RPMI8226 (cell line): ENCODE measurements at places on chromosomes 6 and 20.

DNA sequence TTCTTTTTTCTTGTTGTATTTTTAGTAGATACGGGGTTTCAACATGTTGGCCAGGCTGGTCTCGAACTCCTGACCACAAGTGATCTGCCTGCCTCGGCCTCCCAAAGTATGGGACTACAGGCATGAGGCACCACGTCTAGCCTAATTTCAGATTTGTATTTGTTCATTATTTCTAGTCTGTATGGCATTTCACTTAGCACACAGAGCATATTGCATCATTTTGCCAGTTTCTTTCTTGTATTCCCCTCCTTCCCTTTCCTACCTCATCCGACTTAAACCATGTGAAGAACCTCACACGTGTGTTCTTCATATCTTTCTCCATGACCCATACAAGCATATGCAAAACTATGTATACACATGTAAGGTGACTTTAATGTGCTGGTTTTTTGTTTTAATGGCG lies 470.0 kb downstream of the CBLN4 start:
- DNase-seq: no peak

GRCh38 chr20:59788196-59788735 lies 145.2 kb downstream of the SYCP2 start:
- DNase-seq: no peak

GRCh38 chr6:72739368-72739779 lies 117.5 kb downstream of the KCNQ5 start:
- DNase-seq: no peak

- DNase-seq: no peak
Observed at GRCh38 chr6:160509610-160510009, 154.5 kb downstream of the LPA start.

DNA sequence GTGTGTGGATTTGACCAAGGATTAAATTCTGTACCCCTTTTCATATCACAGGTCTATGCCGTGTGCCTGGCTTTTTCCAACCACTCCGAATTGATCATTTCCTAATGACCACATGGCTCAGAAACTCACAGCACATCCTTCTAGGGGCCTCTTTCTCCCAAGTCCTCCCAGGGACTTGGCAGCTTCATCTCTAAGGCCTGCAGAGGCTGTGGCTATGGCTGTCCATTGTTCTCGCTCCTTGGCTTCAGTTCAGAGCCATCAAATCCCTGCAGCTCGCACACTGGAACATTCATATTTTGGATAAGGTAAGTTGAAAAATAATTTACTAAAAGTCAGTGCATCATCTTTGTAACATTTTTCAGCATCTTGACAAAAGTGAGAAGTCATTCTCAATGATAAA lies 497.2 kb upstream of the CDH4 start:
- no peak for DNase-seq

DNA sequence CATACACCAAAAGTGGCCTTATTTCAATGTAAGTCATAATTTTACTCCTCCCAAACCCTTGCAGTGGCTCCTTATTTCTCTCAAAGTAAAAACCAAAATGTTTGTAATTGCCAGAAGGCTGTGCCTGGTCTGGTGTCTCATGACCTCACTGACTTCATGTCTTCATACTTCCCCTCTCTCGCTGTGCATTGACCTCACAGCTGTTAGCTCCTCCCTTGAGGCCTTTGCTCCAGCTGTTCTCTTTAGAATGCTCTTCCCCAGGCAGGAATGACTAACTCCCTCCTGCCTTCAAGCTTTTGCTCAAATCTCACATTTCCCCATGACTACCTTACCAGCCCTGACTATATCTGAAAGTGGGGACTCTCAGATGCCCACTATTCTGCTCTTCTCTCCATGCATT lies 83.3 kb downstream of the MTFR2 start:
- DNase-seq: no peak

- no peak for DNase-seq
Observed at GRCh38 chr20:7500231-7500663, 440.0 kb downstream of the HAO1 start.

DNA sequence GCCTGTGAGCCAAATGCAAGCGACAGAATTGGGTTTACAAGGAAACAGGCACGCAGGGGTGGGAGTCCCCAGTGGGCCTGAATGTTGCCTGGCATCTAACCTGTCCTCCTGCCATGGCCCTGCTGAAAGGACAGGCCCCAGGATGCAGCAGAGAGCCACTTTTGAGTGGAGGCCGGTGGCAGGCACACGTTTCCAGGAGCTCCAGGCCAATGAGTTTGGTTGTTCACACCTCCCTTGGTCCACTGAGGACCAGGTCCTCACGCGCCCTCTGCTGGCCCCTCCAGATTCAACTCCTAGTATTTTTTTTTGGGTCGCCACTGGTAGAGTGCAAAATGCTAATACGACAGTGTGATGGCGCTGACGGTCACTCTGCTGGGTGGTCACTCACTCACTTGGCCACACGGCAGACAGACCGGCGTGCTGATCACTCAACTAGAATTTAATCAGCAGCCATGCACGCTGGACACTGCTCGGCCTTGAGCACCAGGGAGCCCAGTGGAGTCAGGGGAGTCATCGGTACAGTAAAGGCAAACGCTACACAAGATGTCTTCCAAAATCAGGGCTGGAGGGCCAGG lies 81.7 kb upstream of the NFATC2 start:
- peak; percentile 68 for DNase-seq

- no peak for DNase-seq
Observed at GRCh38 chr6:130655586-130655985, 171.6 kb upstream of the SMLR1 start.

GRCh38 chr6:170097505-170098427 lies 193.1 kb downstream of the DLL1 start:
- DNase-seq: no peak

GRCh38 chr20:11080010-11080409 lies 406.2 kb upstream of the JAG1 start:
- DNase-seq: no peak

DNA sequence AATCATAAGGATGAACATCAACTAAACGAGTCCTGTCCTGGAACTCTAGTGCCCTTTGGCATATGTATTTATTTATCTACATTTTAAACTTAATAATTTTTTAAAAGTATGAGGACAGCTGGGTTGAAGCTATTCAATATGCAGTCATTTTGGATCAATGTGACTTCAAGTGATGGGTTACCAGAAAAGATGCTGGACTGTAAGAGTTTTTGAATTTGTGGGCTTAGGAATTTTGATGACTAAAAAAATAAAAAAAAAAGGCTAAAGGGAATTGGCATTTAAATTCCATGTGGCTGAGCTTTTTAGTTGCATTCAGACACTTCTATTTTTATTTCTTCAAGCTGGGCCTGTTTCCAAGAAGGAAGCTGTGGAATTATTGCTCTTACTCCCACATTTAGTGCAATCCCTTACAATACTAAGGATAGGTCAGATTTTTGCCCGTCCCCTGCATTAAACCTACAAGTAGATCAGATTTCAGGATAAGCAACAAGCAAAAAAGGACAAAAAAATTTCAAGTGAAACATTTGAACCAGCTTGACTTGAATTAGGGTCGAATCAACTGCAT lies 704.2 kb upstream of the CITED2 start:
- DNase-seq: no peak

- no peak for DNase-seq
Observed at GRCh38 chr6:64334636-64335035, 699.0 kb downstream of the PHF3 start.

DNA sequence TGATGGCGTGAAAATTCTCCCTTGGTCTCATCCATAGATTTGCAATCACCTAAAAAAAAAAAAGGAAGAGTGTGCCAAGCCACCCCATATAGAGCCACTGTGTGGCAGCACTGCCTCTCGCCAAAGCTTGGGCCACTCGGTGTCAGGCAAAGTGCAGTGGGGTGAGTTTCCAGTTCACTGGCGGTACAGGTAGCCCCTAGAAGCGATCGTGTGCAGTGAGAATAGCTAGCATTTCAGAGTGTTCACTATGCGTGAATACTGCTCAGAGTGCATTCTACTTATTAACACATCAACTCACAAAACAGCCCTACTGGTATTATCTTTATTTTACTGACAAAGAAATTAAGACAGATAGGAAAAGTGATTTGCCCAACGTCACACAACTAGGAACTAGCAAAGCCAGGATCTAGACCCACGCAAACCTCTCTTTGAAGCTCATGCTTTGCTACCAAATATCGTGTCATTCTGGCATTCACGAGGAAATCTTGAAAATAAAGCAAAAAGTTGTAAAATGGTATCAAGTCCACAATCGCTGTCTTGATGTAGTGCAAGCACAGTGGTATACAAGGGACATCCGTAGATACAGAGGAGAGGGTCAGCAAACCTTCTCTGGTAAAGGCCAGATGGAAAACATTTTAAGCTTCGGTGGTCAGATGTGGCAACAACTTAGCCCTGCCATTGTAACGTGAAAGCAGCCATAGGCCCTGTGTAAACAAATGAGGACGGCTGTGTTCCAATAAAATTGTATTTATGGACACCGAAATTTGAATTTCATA lies 10.4 kb upstream of the GCNT2 start:
- peak; percentile 70 for DNase-seq

DNA sequence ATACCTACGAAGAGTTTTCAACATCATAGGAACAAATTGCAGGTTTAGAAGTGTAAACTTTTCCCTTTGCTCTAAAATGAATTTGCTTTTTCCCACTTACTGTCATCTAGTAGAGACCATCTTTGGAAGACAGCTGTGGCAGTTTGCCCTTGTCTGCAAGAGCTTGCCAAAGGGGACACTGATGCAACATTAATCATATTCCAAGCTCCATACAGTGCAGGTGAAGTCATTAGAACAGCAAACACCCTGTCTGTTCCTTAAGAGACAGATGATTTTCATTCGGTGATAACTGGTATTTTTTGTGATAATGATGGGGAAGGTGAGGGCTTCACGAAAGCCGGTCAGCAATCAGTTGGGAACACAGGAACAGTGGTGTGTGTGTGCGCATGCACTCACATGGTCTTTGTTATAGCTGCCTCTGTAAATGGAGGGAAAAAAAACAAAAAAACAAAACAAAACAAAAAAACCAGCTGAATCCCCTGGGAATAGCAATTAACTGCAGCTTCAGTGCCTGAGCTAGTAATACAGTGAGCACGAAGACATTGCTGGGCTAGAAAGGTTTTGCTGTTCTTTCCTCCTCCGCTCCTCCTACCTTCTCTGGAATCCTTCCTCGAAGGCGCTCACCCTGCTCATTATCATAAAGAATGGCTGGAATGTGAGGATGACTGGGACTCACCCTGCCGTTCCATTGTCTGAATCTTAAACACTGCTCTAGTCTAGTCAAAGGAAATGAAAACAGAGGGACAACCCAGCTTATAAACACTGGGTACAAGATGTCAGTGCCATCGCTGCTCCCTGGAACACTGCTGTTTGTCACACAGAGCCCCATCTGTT lies 35.2 kb upstream of the KIF13A start:
- DNase-seq: no peak

DNA sequence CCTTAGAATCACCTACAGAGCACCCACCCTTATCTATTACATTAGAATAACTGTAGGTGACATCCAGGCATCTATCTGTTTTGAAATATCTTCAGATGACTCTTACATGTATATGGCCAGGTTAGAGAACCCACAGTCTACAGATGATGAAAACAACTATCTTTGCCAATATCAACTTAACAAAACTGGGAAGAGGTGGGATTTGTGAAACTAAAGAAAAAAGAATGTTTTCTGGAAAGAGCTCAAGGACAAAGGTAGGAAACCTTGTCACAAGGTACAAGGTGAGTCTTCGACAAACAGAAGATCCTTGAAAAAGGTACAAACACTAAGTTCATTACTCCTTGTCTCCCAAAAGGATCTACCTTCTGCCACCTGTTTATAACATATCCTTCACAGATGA lies 47.0 kb upstream of the DST start:
- DNase-seq: no peak

GRCh38 chr20:42714298-42715141 lies 475.2 kb downstream of the PTPRT start:
- DNase-seq: peak; percentile 74

GRCh38 chr6:93423542-93423941 lies 4.2 kb upstream of the EPHA7 start:
- peak; percentile 52 for DNase-seq

DNA sequence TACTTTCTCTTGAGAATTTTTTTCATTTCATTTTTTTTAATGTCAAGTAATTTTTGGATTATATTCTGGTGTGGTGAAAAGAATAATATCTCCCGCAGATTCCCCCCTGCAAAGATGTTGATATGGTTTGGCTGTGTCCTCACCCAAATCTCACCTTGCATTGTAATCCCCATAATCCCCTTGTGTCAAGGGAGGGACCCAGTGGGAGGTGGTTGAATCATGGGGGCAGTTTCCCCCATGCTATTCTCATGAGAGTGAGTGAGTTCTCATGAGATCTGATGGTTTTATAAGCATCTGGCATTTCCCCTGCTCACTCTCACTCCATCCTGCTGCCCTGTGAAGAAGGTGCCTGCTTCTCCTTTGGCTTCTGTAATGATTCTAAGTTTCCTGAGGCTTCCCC lies 58.7 kb upstream of the PMEPA1 start:
- DNase-seq: no peak

DNA sequence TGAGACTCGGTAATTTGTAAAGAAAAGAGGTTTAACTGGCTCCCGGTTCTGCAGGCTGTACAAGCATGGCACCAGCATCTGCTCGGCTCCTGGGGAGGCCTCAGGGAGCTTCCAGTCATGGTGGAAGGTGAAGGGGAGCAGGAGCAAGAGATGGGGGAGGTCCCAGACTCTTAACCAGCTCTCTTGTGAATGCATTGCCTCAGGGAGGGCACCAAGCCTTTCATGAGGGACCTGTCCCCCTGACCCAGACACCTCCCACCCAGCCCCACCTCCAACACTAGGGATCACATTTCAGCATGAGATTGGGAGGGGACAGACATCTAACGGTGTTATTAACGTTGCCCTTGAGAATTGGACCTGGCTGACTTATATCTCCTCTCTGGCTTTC lies 68.6 kb downstream of the PTPN1 start:
- DNase-seq: no peak

DNA sequence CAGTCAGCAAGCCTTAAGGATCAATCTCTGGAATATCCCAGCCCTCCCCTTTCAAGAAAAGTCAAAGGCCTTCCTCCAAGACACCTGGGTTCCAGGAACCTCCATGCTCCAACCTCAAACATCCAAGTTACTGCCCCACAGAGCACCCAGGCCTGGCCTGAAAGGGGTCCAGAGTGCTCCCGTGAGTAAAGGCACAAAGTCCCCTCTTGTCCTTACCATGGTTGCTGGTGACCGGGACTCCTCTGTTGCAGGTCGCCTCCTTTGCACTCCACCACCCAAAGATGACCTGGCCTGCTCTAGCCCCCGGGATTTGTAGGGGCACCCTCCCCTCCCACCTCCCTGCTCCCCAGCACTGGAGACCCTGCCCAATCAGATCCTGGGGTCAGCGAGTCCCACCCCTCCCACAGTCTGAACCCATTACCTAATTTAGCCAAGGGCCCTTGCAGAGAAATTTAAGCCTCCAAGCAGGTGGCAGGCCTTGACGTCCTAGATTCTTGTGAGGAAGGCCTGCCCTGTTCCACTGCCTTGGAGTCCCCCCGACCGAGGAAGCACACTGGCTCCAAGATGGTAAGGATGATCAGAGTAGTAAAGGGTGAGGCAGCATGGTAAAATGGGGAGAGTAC lies at the start of gene TNNC2:
Gene TNNC2 (minus strand): TSS at position 283 of the 623 bp plus-strand sequence. CDS start 64 bp downstream, at position 219.
- DNase-seq: no peak
